Right atrium auricular region (tissue), 2 donors: ENCODE measurements at places on chromosomes 6 and 20. TPM values are rescaled to one million over a fixed set of nuclear protein-coding genes. Genes with fewer than 3 reads are reported as not detected.

DNA sequence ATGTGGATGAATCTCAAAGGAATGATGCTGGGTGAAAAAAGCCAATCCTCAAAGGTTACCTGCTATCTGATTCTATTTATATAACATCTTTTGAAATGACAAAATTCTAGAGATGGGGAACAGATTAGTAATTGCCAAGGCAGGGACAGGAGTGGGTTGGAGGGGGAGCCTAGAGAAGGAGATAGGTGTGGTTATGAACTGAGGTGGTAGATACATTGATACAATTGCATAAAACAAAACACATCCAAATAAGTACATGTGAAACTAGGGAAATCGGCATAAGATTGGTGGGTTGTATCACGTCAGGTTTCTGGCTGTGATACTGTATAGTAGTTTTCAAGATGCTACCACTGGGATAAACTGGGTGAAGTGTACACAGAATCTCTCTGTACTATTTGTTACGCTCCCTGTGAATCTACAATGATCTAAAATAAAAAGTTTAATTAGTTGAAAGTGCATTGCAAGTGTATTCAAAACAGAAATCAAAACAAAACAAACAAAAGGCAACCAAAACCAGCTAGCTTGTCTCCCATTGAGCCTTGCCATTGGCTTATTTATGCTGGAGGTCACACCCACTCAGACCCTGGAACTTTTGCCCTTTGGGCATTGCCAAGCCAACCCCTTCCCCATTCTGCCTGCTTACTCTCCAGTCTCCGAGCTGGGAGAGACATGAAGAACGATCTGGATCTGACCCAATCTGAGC is 27.8 kb downstream of the PPP1R16B start:
- no peak for DNase-seq

Gene GLP1R
- total RNA-seq: 1.9 TPM

GRCh38 chr6:100161782-100162365 is 167.9 kb upstream of the MCHR2 start:
- no peak for DNase-seq

- DNase-seq: no peak
These were observed 11.8 kb upstream of the HBS1L start for GRCh38 chr6:135066397-135066796.

DNA sequence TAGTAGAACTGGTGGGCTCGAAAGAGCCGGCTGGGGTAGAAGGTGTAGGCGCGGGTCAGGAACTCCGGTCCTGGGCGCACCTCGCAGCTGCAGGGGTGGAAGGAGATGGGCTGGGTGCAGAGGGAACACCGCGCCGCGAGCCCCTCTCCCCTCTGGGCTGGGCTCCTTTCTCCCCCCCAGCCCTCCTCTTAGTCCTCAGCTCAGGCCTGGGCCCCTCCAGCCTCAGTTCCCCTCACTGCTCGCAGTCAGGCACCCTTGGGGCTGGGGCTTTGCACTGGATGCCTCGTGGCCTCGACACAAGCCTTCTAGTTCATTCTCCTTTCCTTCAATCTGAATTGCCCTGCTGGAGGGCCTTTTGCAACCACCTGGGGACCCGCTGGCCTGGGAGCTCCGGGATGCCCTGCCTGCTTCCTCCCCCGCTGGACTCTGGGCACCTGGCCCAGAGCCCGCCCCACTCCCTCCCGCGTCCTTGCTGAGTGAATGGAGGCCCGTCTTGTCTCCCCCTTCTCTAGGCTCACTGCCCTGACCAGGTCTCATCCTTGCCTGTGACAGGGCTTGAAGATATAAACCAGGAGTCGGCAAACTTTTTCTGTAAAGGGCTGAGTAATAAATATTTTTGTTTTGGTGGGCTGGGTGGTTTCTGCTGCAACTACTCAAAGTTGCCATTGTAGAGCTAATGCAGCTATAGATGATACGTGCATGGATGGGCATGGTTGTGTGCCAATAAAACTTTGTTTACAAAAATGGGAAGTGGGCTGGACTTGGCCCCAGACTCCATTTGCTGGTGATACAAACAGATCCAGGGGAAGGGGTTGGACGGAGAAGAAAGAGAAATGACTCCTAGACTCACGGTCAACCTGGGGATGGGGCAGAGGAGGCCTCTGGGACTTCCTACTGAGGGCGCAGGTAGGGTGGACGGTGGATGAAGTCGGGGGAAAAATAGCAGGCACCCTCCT is 47.3 kb downstream of the APCDD1L start:
- DNase-seq: no peak

DNA sequence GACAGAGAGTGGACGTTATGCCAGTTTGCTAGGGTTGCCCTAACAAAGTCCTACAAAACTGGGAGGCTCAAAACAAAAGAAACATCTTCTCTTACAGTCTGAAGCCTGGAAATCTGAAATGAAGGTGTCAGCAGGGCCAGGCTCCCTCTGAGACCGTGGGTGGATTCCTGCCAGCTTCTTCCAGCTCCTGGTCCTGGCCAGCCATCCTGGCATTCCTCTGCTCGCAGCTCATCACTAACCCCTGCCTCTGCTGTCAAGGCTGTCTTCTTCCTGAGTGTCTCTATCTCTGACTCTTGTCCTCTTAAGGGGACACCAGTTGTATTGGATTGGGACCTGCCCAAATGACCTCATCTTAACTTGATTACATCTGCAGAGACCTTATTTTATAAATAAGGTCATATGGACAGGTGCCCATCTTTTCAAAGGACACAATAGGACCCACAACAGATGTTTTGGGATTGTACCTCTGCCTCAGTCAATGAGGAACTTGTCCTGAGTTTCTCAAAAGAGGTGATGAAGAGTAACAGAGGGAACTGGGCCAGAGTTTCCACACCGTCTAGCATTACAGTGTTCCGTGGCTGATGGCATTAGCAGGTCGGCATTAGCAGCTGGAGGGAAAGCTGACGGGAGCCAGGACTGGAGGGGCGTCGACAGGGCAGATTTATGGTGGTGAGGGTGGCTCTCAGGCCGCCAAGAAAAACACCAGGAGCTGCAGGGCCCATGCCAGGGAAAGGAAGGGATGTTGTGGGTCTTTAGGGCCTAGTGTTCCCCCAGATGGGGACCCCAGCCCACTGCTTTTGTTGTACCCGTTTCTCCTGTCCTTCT is 157.3 kb downstream of the TBXT start:
- DNase-seq: no peak

GRCh38 chr6:155530219-155530834 is 74.7 kb upstream of the NOX3 start:
- DNase-seq: no peak
